ENCODE measurements at places on chromosomes 16 and 17. TPM values are rescaled to one million over a fixed set of nuclear protein-coding genes. Genes with fewer than 3 reads are reported as not detected.

RBFOX1 gene
- total RNA-seq = 48.2 TPM

FGF11 gene
- 5.7 TPM for total RNA-seq

KCNH6 gene
- not detected for total RNA-seq

TMEM204 gene
- total RNA-seq = 58.2 TPM

RAP1GAP2 gene
- 38.5 TPM for total RNA-seq

DNASE1L2 gene
- total RNA-seq = 0.48 TPM

PMP22 gene
- total RNA-seq = 186 TPM

PPM1E gene
- 0.49 TPM for total RNA-seq

DNA sequence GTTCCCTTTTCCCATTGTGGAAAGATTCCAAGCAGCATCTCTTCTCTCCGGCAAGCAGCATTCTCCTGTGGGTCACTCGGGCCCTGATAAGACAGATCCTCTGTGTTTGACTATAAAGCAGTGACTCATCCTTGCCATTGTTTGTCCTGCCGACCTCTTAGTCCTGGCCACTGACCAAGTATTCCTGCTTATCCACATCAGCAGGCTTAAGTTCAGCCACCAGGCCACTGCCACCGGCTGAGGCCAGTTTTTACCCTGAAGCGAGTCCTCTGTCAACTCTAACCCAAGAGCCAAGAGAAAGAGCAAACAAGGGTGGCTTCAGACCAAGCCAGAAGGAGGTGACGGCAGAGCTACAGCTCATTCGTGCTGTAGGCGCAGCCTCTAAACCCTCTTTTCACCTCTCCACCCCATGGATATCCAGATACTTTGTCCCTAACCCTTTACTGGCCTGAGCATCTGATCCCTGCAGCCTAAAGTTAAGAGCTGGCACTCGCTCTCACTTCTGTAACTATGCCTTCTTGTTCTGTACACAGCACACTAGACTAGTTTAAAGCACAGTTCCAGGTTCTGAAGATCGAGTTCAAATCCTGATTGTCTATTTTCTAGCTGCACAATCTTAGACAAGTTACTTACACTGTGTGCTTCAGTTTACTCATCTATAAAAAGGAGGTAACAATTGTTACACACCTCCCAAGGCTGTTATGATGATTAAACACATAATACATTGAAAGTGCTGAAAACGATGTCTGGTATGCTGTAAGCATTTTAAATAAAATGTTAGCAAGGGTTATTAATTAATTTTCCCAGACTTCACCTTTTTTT, 31.0 kb downstream of the SOX9 start:
- H3K4me1 ChIP-seq = peaks cover 20% of the 10 kb centered on the region
- H3K27me3 ChIP-seq = no peaks in the 10 kb centered on the region
- H3K4me3 ChIP-seq = no peak overlapping the region
- peak; percentile 86 for DNase-seq
- no peaks in the 10 kb centered on the region for H3K36me3 ChIP-seq

DNA sequence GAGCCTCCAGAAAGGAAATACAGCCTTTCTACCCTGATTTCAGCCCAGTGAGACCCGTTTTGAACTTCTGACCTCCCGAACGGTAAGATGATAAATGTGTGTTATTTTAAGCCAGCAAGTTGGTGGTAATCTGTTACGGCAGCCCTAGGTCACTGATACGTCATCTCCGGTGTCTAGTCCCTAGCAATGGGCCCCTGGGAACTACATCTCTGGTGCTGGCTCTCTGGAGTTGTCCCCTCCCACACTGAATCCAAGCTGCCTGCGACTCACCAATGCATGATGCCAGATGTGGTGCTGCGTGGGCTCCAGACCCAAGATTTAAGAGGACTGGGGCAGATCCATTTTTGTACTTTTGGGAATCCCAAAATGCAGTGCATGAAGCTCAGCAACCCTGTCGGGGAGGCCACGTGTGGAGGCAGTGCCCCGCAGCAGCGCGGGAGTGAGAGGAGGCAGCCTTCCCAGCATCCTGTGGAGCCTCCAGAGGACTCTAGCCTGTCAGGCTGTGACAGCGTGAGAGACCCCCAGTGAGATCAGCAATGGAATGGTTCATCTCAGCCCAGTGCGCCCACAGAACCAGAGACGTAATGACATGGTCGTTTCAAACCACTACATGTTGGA, 43.6 kb upstream of the USP7 start:
- peaks cover 6% of the 10 kb centered on the region for H3K4me1 ChIP-seq
- no peaks in the 10 kb centered on the region for H3K27me3 ChIP-seq
- no peaks in the 10 kb centered on the region for H3K36me3 ChIP-seq
- H3K4me3 ChIP-seq = no peak overlapping the region
- no peak for DNase-seq
- no peak overlapping the region for H3K27ac ChIP-seq

DNA sequence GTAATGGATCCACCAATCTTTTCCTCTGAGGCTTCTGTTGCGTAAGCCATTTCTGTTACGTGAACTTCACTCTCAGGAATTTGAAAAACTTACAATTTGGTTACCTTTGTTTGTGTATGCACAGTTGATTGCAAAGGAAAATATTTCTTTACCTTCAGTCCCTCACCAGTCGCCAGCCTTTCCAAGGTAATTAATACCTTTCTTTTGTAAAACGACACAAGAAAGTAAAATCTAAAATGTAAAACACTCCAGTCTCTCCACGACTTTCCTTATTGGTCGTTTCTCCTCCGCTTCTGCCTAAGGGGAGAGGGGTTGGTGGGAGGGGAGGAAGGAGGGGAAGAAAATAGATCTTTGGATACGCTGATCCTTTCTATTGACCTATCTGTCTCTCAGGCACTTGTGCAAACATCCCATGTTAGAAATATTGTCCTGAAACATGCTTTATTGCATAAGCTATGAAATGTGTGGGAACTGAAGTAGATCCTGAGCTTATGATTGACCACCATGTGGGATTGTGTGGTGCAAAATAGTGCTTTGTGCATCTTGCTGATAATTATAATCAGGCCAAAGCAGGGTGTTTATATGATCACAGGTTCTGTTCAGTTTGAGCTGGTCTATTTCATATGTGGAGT, 32.4 kb upstream of the EFCAB13 start:
- H3K27me3 ChIP-seq = no peaks in the 10 kb centered on the region
- DNase-seq = no peak
- no peaks in the 10 kb centered on the region for H3K4me1 ChIP-seq
- H3K36me3 ChIP-seq = no peaks in the 10 kb centered on the region
- H3K4me3 ChIP-seq = no peak overlapping the region

DNA sequence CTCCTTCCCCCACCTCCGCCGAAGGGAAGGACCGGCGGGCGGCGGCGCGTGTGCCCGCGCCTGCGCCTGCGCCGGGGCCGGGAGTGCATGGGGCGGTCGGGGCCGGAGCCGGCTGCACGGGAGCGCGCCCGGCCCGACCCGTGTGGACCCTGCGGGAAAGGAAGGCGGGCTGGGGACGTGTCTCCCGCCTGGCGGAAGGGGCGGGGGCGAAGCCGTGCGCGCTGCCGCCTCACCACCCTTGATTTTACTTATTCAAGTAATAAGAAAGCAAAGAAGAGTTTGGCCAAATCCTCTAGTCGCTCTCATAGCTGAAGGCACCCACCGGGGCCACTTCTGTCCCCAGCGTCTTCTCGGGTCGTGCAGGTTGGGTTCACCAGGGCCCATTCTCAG, 596 bp upstream of the PFN1 start:
- H3K27me3 ChIP-seq = no peaks in the 10 kb centered on the region
- peak; percentile 92 for DNase-seq
- H3K4me3 ChIP-seq = peak overlapping the region; percentile 73
- peaks cover 31% of the 10 kb centered on the region for H3K36me3 ChIP-seq

DNA sequence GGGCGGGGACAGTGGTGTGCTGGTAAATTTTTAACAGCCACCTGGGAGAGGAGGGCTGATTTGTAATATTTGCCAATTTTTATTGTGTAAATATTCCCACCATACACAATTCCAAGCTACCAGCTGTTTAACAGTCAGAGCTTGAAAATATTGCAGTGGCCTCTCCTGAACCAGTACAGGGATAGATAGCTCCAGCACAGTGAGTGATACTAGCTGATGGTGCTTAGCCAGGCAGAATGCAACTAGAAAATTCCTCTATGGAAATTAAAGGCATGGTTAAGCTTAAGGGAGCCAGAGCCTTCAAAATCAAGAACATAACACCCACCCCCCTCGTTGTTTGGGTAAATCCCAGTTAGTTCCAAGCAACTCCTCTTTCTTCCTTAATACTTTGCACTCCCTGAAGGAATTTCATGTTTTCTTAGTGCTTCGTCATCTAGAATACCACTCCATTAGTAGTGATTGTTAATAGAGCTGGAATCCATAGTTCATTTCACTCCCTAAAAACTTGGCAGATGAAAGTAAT, 96.6 kb downstream of the CYB561 start:
- no peak overlapping the region for H3K4me3 ChIP-seq
- H3K36me3 ChIP-seq = no peaks in the 10 kb centered on the region
- no peak overlapping the region for H3K27ac ChIP-seq
- no peaks in the 10 kb centered on the region for H3K4me1 ChIP-seq

GRCh38 chr16:61909074-61909473, 127.2 kb downstream of the CDH8 start:
- H3K27me3 ChIP-seq = no peaks in the 10 kb centered on the region
- no peak overlapping the region for H3K4me3 ChIP-seq
- no peaks in the 10 kb centered on the region for H3K36me3 ChIP-seq
- DNase-seq = no peak
- no peaks in the 10 kb centered on the region for H3K4me1 ChIP-seq
- H3K27ac ChIP-seq = no peak overlapping the region

DNA sequence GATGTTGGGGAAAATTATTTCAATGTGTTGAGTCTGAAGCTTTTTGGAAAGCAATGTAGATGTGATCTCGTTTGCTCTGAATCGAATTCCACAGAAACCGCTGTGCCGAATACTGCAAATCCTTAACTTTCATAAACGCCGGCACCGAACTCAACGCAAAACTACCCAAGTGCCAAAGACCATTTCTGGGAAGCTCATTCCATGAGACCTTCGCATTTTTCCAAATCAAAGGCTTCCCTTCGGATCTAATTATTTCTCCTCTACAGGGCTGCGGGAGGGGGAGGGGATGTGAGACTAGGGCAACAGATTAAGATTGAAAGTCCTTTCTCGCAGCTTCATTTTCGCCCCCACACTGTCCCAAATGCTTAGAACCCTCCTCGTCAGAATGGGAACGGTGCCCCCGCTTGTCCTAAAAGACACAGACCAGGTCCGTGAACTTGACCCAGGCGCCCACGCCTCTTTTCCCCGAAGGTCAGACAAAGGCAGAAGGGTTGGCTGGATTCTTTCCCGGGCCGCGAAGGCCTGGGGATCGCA, 4.0 kb downstream of the PRAC1 start:
- no peak for DNase-seq
- H3K36me3 ChIP-seq = no peaks in the 10 kb centered on the region
- H3K4me3 ChIP-seq = no peak overlapping the region
- no peak overlapping the region for H3K27ac ChIP-seq

GRCh38 chr16:27790546-27791403, 240.8 kb downstream of the KATNIP start:
- no peak overlapping the region for H3K4me3 ChIP-seq
- no peak for DNase-seq
- H3K27ac ChIP-seq = no peak overlapping the region
- no peaks in the 10 kb centered on the region for H3K27me3 ChIP-seq
- no peaks in the 10 kb centered on the region for H3K4me1 ChIP-seq
- no peaks in the 10 kb centered on the region for H3K36me3 ChIP-seq

GRCh38 chr16:18983565-18984434, at the start of gene TMC7:
TSS of gene TMC7 (plus strand) at chr16:18983934. CDS start at chr16:18984064, 130 bp downstream.
- peak; percentile 85 for DNase-seq
- peak within 1 kb of the TSS; percentile 75 for H3K27ac ChIP-seq

GRCh38 chr17:63647936-63648335, 25.7 kb downstream of the MAP3K3 start:
- no peak for DNase-seq
- H3K36me3 ChIP-seq = peaks cover 8% of the 10 kb centered on the region
- no peak overlapping the region for H3K27ac ChIP-seq
- H3K27me3 ChIP-seq = no peaks in the 10 kb centered on the region

DNA sequence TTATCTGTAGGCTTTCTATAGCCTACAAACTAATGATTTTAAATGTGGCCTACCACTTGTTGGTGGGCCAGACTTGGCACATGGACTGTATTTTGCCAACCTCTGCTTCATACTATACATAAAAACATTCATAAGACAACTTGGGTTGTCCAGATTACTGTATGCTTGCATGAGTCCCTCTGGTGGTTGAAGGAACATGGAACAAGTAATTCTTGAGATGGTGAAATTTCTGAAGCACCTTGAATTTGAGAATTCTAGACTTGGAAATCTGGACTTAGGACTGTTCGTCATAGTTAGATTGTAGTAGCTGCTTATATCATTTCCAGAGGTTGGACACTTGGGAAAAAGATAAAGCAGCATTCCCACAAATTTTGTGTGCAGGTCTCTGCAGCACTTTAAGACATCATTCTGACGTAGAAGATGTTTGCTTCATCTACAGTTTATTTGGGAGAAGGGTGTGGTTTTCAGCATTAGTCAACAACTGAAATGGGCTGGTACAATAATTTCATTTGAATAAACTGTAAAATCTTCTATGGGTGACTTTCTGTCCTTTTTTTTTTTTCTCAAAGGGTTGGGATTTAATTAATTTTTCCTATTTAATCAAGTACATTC, 31.2 kb downstream of the NFATC3 start:
- no peak overlapping the region for H3K27ac ChIP-seq
- H3K4me1 ChIP-seq = peaks cover 6% of the 10 kb centered on the region
- H3K36me3 ChIP-seq = no peaks in the 10 kb centered on the region
- H3K4me3 ChIP-seq = no peak overlapping the region
- H3K27me3 ChIP-seq = no peaks in the 10 kb centered on the region
- DNase-seq = no peak

GRCh38 chr17:15453246-15453645, 14.2 kb downstream of the CDRT4 start:
- H3K4me3 ChIP-seq = no peak overlapping the region
- H3K36me3 ChIP-seq = no peaks in the 10 kb centered on the region
- H3K4me1 ChIP-seq = peaks cover 32% of the 10 kb centered on the region
- no peaks in the 10 kb centered on the region for H3K27me3 ChIP-seq
- no peak overlapping the region for H3K27ac ChIP-seq

DNA sequence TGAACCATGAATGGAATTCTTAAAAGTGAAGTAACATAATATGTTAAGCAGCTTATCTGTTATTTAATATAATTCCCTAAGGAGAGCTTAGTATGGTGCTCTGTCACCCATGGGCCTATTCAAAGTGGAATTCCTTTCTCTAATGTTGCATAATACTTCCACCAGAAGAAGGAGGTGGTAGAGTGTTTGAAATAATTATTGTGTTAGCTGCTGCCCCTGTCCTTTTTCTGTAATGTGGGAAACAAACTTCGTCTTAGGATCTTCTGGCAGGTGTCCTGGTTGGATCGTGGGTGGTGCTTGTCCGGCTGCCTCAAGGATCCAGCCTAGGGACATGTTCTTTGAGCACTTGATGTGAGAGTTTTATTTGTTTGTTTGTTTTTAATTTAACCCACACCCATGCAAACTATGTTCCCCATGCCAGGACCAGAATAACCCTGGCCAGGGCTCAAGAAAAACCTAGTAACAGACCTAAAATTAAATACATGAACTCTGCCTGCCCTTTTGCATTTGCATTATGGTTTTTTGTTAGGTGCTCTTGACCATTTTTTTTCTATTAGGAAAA, 46.1 kb downstream of the ZNRF1 start:
- no peak overlapping the region for H3K4me3 ChIP-seq
- H3K27me3 ChIP-seq = no peaks in the 10 kb centered on the region
- no peak for DNase-seq
- peak overlapping the region; percentile 65 for H3K27ac ChIP-seq
- peaks cover 49% of the 10 kb centered on the region for H3K4me1 ChIP-seq

GRCh38 chr16:15556130-15556529, 86.8 kb downstream of the MARF1 start:
- no peak for DNase-seq
- peaks cover 3% of the 10 kb centered on the region for H3K4me1 ChIP-seq
- H3K27ac ChIP-seq = no peak overlapping the region
- no peaks in the 10 kb centered on the region for H3K36me3 ChIP-seq
- no peaks in the 10 kb centered on the region for H3K27me3 ChIP-seq
- no peak overlapping the region for H3K4me3 ChIP-seq

Data from heart left ventricle (tissue), 16 donors.